Natural killer cell treated with Interleukin-12 subunit alpha and Interleukin-12 subunit beta and Interleukin-15 and Interleukin-18, amount 100 ng/mL, for 72 hours (primary cell): ENCODE measurements at places on chromosomes 6 and 20. TPM values are rescaled to one million over a fixed set of nuclear protein-coding genes. Genes with fewer than 3 reads are reported as not detected.
A peak's percentile ranks its signal among the peaks of the same experiment; 100 is the strongest.

DNA sequence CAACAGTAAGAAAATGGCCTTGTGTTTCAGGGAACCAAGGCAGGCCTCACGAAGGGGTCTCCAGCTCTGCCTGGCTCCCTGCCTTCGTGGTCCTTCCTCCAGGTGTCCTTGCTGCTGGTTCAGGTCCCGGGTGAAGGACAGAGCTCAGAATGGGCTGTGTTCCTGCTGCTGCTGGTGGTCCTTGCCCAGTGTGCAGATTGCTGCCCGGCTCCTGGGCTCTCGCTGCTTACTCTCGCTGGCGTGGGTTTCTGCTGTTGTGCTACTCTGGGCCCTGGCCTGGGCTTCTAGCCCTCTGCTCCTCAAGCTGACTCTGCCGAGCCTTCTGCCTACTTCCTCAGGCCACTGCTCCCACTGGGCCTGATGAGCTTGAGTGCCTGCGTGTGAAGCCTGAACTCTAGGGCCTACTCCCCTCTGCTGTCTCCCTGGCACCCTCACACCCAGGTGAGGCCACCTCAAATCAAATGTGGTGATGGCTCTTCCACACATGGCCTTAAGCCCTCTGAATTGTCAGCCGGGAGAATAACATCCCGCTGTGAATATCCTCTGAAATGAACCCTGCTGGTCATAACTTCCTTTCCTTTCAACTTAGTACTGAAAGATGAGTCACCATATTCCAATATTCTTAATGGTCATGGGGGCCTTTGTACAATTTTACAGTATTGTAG lies 171.6 kb downstream of the FOXC1 start:
- H3K4me3 ChIP-seq = no peak overlapping the region
- no peaks in the 10 kb centered on the region for H3K36me3 ChIP-seq
- DNase-seq = no peak
- H3K27ac ChIP-seq = no peak overlapping the region
- peaks cover 32% of the 10 kb centered on the region for H3K27me3 ChIP-seq

- no peaks in the 10 kb centered on the region for H3K36me3 ChIP-seq
- H3K27ac ChIP-seq = no peak overlapping the region
- no peak for DNase-seq
These were observed 394.3 kb downstream of the MAFB start for GRCh38 chr20:40294747-40295146.

GRCh38 chr6:13666194-13667105 lies 45.2 kb downstream of the RANBP9 start:
- no peak for DNase-seq
- H3K27ac ChIP-seq = peak overlapping the region; percentile 30
- H3K27me3 ChIP-seq = no peaks in the 10 kb centered on the region
- peak overlapping the region; percentile 66 for H3K4me3 ChIP-seq
- H3K4me1 ChIP-seq = peaks cover 83% of the 10 kb centered on the region

DNA sequence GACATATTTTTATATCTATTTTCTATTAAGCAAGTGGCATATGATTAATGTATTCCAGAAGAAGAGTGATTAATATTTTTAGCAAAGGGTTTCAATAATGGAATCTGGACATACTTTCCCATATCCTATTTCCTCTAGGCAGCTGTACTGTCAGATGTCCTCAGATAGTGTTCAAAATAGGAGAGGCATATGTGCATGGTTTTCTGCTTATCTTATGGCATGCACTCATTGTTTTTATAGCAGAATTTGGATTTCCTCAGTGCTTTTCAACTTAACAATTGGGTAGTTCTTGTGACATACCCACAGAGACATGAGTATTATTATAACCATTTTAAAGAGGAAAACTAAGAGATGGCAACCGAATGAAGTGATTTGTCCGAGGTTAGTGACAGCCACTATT lies 12.6 kb upstream of the SLC17A5 start:
- H3K4me3 ChIP-seq = no peak overlapping the region
- H3K27me3 ChIP-seq = peaks cover 25% of the 10 kb centered on the region
- H3K36me3 ChIP-seq = no peaks in the 10 kb centered on the region
- no peak for DNase-seq

DNA sequence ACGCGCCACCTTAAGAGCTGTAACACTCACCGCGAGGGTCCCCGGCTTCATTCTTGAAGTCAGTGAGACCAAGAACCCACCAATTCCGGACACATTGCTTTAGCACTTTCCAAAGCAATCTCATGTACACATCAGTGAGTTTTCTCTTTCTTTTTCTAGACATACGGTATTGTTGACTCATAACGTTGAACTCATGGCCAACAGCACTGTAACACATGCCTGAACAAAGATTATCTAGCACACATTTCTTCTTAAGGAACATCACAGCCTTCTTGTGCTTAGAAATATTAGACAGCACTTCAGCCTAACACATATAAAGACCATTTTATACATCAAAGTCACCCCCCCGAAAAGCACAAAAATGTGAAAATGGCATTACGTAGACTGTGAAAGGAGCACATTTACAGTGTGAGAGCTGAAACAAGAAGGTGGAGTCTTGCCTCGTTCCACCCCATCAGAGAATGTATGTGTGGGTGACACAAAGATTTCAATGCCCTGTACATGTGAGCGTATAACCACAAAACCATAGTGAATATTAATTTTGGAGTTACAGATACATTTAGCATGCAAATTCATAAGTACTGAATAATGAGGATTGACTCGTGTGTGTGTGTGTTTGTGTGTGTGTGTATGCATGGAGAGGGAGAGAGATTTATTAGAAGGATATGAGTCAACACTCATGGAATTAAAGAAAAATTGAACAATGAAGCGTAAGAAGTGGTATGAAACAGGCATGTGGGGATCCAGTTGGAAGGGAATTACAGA lies 134.1 kb downstream of the FAM83B start:
- no peaks in the 10 kb centered on the region for H3K4me1 ChIP-seq
- H3K36me3 ChIP-seq = peaks cover 6% of the 10 kb centered on the region
- H3K27me3 ChIP-seq = no peaks in the 10 kb centered on the region
- no peak overlapping the region for H3K4me3 ChIP-seq
- DNase-seq = no peak
- H3K27ac ChIP-seq = no peak overlapping the region

TFAP2B gene
- not detected for total RNA-seq

DNA sequence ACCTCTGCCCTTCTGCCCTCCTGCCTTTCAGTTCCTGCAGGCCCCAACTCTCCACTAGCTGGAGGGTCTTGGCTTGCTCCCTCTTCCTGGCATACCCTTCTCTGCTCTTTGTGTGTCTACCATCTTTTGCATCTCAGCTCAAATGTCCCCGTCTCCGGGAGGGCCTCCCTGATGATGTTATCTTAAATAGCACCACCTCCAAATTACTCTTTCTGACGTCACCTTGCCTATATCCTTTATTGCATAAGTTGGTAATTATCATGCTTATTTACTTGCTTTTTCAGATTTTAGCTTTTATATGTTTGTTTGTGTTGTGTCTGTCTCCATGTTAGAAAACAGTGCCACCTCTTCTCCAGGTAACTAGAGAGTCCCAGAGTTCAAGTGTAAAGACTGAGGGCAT lies 36.0 kb upstream of the FYN start:
- H3K4me3 ChIP-seq = no peak overlapping the region
- DNase-seq = no peak
- H3K27ac ChIP-seq = no peak overlapping the region
- H3K27me3 ChIP-seq = no peaks in the 10 kb centered on the region

DNA sequence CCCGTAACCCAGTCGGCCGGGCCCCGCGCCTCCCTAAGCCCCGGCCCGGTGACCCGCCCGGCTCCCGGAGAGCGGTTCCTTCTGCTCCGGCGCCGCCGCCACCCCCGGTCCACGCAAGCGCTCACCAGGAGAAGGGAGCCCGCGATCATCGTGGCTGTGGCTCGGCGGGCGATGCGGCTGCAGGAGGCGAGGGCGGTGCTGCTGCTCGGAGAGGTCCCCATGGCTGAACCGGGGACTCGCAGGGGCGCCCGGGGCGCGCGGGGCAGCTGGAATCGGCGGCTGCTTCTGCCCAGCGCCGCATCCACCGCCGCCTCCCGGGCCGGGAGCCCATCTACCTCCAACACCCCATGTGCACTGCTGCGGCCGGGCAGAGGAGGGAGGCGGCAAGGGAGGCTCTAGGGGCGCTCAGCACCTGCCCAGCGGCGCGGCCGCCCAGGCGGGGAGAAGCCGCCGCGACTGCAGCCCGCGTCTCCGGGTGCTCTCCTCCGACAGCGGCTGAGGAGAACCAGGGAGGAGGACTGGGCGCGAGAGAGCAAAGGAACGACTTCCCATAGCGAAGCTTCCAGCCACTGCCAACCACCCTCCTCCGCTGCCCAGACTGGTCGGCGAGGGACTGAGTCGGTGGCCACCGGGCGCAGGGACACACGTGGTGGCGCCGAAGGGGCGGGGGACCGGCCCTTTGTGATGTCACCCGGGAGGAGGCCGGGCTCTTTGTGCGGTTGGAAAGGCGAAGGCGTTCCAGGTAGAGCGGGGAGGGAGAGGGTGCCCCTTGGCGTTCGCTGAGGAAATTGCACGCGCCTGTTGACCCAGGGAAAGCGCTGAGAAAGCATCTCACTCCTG lies at the start of gene TNFRSF21:
TNFRSF21 (minus strand) TSS at position 615 of the 840 bp plus-strand sequence; CDS start at position 221, 394 bp downstream.
- no peak within 1 kb of the TSS for H3K27ac ChIP-seq
- peak; percentile 78 for DNase-seq
- H3K27me3 ChIP-seq = peaks cover 31% of the 10 kb centered on the region
- peak within 1 kb of the TSS; percentile 4 for H3K4me3 ChIP-seq
- H3K36me3 ChIP-seq = no peaks in the 10 kb centered on the region
- H3K4me1 ChIP-seq = peaks cover 3% of the 10 kb centered on the region

DNA sequence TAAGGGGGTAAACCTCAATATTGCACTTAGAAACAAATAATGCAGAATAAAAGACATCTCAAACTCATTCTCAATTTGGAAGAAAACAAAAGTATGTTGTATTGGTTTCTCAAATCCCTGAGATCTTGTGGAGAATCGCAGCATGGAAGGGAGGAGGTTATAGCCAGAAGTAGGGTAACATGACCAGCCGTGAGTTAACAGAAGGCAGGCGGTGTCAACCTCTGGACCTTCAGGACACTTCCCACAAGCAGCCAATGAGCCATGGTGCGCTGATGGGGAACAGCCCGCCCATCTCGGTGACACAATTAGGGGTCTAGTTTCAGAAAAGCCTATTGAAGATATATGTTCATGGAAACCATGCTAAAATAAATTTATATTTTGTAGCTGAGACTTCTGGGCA lies 98.4 kb downstream of the ALDH8A1 start:
- DNase-seq = no peak
- no peak overlapping the region for H3K27ac ChIP-seq
- peaks cover 9% of the 10 kb centered on the region for H3K27me3 ChIP-seq
- no peaks in the 10 kb centered on the region for H3K36me3 ChIP-seq
- H3K4me3 ChIP-seq = no peak overlapping the region
- H3K4me1 ChIP-seq = no peaks in the 10 kb centered on the region

GRCh38 chr6:36386495-36387439 lies 702 bp downstream of the ETV7 start:
- H3K4me3 ChIP-seq = peak overlapping the region; percentile 96
- H3K27me3 ChIP-seq = peaks cover 23% of the 10 kb centered on the region
- no peaks in the 10 kb centered on the region for H3K36me3 ChIP-seq
- no peak for DNase-seq

RPL10A gene
- 1,110 TPM for total RNA-seq

- no peaks in the 10 kb centered on the region for H3K36me3 ChIP-seq
- no peak overlapping the region for H3K4me3 ChIP-seq
- no peak for DNase-seq
- no peaks in the 10 kb centered on the region for H3K27me3 ChIP-seq
These were observed 217.8 kb downstream of the EPM2A start for GRCh38 chr6:145517492-145517891.

DNA sequence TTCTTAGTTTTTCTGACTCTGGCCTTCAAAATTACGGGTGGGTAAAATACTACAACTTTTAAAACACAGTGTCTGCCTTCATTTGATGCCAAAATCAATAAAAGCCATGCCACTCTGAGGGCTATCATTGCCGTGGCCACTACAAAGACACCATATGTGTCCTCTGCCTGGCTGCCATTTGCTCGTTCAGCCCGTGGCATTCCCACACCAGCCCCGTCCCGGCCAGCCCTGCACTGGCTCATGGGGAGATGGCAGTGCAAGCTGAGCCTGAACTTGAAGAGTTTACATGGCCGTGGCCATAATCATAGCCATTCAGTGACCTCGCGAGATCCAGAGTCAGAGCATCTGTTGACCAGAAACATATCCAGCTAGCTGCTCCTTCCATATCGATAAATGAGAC lies 79.2 kb downstream of the SMOC2 start:
- no peaks in the 10 kb centered on the region for H3K27me3 ChIP-seq
- no peaks in the 10 kb centered on the region for H3K36me3 ChIP-seq
- no peak for DNase-seq
- H3K27ac ChIP-seq = no peak overlapping the region
- no peak overlapping the region for H3K4me3 ChIP-seq

DNA sequence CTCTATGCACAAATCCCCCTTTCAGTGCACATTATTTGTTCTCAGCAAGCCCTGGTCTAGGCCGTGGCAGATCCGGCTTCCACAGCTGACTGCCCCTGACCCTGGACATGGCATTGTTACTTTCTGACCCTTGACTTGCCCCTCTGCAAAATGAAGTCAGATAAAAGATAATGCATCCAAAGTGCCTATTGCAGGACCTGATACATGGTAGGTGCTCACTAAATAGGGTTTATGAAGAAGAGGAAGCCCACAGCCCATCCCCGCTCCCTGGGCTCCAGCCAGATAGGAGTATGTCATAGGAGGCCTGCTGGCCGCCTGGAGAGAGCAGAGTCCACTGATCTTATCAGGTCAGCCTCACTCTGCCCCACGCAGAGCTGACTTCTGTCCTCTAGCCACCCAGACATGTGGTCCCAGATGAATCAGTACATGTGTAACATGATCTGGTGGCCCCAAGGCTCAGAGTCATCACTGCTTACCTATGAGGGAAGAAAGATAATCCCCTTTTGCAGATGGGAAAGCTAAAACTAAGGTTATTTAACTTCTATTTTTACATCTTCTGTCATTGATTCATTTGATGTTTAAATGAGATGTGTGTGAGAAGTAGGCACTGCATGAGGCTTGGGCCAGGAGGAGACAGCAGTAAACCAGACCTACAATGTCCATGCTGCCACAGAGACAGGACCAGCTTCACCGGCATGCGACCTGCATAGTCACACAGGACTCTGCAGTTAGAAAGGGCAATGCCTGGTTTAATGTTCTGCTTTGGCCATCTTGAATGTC lies 20.4 kb downstream of the MAFB start:
- no peak overlapping the region for H3K27ac ChIP-seq
- no peaks in the 10 kb centered on the region for H3K4me1 ChIP-seq
- no peak for DNase-seq
- no peak overlapping the region for H3K4me3 ChIP-seq
- no peaks in the 10 kb centered on the region for H3K36me3 ChIP-seq
- peaks cover 6% of the 10 kb centered on the region for H3K27me3 ChIP-seq

GRCh38 chr6:62980724-62981123 lies 230.5 kb upstream of the FKBP1C start:
- no peak for DNase-seq
- no peak overlapping the region for H3K27ac ChIP-seq
- no peaks in the 10 kb centered on the region for H3K27me3 ChIP-seq
- peaks cover 10% of the 10 kb centered on the region for H3K36me3 ChIP-seq
- no peak overlapping the region for H3K4me3 ChIP-seq

- no peaks in the 10 kb centered on the region for H3K36me3 ChIP-seq
- H3K27ac ChIP-seq = no peak overlapping the region
- no peaks in the 10 kb centered on the region for H3K4me1 ChIP-seq
- peaks cover 21% of the 10 kb centered on the region for H3K27me3 ChIP-seq
- no peak for DNase-seq
These were observed 6.8 kb upstream of the SULF2 start for GRCh38 chr20:47792021-47792618.
